H9 (cell line): ENCODE measurements at places on chromosomes 12 and 14.

GRCh38 chr14:75476274-75476995, 45.8 kb upstream of the BATF start:
- DNase-seq, result peak; percentile 54

- DNase-seq, result peak; percentile 50
Measured at GRCh38 chr14:69850086-69850735, 29.0 kb upstream of the SMOC1 start.

GRCh38 chr12:124432376-124432775, 135.0 kb downstream of the NCOR2 start:
- DNase-seq, result no peak

DNA sequence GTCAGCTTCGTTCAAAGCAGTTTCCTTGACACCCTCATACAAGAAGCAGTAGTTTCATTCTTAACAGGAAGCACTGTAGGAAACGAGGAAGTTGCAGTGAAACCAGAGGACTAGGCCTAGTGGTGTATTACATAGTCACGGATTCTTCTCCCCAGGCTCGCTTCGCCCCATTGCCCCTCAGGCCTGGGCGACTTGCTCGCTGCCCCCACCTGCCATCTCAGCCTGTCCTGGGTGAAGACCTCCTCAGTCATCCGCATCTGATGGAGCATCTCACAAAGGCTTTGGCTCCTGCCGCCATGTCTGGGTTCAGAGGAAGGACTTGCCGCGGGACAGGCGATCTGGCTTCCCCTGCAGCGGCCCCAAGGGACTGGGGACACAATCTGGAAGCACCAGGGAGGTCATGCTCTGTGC, 93.5 kb downstream of the LMNTD1 start:
- peak; percentile 37 for DNase-seq

DNA sequence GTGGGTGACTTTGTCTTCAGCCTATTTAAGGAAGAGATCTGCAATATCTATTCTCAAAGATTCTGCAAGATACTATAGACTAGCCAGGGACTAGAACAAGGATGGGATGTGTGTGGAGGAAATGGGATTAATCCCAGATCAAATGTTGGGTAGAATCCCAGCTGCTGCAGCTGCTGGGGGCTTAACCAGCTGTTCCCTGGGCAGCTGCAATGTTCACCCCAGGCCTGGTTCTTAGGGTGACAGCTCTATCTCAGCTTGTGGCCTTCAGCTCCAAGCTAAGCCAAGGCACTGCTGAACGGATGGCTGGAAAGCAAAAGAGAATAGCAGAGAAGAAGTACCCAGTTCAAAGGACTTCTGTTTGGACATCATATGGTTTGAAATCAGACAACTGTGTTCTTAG, 10.0 kb upstream of the RHEBL1 start:
- no peak for DNase-seq

- DNase-seq, result no peak
Measured at GRCh38 chr12:132395908-132396305, 66.5 kb upstream of the GALNT9 start.

DNA sequence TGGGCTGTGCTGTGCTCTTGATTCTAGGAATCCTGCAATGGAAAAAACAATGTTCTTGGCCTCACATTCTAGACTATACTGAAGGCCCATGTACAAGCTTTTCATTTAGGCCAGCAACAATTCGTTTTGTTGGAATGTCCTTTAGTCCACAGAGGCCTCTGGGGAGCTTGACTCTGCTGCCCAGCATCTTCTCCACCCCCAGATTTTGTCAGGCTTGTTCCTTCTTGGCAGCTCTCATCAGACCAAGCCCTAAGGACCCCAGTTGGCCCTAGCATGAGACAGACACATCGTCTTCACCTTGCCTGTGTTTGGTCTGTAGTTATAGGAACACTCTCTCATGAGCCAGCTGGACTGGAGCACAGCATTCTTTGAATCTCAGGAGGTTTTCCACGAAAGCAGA, 300.1 kb downstream of the VRK1 start:
- no peak for DNase-seq

GRCh38 chr14:80942191-80942600, 658 bp upstream of the CEP128 start:
- DNase-seq, result no peak

DNA sequence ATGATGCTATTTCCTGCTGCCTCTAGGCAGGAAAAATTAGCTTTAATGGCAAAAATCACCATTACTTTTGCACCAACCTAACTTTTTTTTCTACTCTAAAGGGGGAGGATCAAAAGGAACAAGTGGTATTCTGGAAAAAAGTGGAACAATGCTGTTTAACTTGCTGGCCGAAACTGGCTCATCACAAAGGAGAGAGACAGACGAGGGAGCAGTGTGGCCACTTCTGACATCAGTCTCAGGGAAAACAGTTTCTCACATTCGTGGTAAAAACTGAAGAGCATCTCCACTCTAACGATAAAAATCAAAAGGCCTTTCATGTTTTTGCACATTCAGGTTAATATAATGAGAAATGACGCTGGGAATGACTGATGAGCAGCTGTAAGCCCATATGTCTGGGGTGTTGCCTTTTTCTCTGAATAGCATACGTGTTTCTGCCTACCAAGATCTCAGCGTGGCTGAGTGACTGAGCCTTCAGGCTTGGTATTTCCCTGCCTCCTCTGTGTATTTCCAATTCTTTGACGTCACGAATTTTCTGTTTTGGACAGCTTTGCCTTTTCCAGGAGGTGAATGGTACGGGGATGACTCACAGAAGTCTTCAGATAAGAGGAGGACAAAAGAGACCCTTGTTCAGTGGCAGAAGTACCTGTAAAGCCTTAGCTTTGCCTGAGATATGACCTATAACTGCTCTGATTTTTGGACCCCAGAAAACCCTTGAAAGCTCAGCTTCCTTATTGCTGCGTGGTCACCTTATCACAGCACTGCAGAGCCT, 358.8 kb downstream of the GLT1D1 start:
- DNase-seq, result no peak
